Cerebellar cortex (tissue), 1 donor: ENCODE measurements at places on chromosomes 16 and 17.

- DNase-seq, result no peak
Measured at GRCh38 chr17:323181-323580, 29.4 kb downstream of the RPH3AL start.

- DNase-seq, result no peak
Measured at GRCh38 chr16:11205754-11206581, 50.0 kb downstream of the SOCS1 start.

- peak; percentile 15 for DNase-seq
Measured at GRCh38 chr17:12738624-12739023, 50.7 kb upstream of the ARHGAP44 start.

DNA sequence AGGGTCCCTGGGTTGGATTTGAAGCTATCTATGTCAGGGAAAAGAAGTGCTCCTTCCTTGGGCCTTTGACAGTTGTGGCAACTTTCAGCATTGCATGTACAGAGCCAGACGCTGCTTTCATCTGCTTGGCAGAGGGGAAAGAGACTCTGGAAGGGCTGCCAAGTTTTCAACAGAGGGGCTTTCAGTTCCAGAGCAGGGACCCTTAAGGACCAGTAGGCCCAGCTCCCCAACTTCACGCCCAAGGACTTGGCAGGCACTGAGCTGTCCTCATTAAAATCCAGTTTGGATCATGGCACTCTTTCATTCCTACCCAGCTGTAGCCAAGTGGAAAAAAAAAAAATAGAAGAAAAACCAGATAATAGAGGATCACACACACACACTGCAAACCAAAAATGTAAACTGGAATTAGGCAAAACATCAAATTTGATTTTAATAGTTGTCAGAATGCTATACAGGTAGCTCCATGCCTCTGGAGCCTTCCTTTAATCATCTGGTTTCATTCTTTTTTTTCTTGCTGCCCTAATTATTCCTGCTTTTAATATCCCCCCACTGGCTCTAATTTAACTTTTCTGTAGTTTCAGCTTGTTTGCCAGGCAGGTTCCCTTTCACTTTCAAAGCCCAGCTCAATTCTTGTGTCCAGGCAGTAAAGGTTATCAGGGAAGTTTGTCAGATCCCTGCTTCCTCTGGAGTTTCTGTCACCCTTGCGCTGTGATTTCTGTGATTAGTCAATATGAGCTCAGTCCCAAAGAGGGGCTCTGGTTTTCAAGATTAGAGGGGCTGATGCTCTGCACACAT lies 702.6 kb upstream of the CDH8 start:
- peak; percentile 17 for DNase-seq

DNA sequence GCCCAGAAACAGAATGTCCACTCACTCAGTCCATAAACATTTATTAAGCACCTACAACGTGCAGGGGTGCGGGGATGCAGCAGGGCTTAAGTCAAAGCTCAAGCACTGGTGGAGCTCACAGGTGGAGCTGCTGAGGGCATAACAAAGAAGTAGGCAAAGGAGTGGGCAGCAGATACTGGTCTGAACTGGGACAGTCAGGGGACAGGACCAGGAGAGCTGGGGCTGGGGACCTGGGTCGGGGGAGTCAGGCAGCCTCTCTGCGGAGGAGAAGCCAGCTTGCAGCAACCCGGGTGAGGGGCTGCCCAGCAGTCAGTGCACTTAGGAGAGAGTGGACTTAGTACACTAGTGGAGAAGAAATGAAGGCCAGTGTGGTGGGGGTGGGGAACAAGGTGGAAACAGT lies 10.0 kb upstream of the TNFRSF13B start:
- DNase-seq, result no peak

GRCh38 chr16:84683691-84684591 lies 15.9 kb upstream of the USP10 start:
- DNase-seq, result no peak

GRCh38 chr17:71115669-71115972 lies 946.3 kb downstream of the KCNJ2 start:
- no peak for DNase-seq

- no peak for DNase-seq
Measured at GRCh38 chr16:88472069-88472468, 19.0 kb downstream of the ZFPM1 start.

GRCh38 chr17:66464921-66465320 lies 162.5 kb downstream of the PRKCA start:
- DNase-seq, result no peak

- DNase-seq, result no peak
Measured at GRCh38 chr17:81863833-81864768, 3.8 kb upstream of the P4HB start.
